ENCODE measurements at places on chromosomes 12 and 14. TPM values are rescaled to one million over a fixed set of nuclear protein-coding genes. Genes with fewer than 3 reads are reported as not detected.

GRCh38 chr12:47779943-47780504 lies 7.0 kb downstream of the SLC48A1 start:
- no peak for DNase-seq

GRCh38 chr12:65460063-65460462 lies 181.6 kb downstream of the MSRB3 start:
- no peak for DNase-seq

Gene CCDC88C
- 20.8 TPM for total RNA-seq

- no peak for DNase-seq
Observed at GRCh38 chr12:108348842-108349241, 9.7 kb upstream of the CMKLR1 start.

DNA sequence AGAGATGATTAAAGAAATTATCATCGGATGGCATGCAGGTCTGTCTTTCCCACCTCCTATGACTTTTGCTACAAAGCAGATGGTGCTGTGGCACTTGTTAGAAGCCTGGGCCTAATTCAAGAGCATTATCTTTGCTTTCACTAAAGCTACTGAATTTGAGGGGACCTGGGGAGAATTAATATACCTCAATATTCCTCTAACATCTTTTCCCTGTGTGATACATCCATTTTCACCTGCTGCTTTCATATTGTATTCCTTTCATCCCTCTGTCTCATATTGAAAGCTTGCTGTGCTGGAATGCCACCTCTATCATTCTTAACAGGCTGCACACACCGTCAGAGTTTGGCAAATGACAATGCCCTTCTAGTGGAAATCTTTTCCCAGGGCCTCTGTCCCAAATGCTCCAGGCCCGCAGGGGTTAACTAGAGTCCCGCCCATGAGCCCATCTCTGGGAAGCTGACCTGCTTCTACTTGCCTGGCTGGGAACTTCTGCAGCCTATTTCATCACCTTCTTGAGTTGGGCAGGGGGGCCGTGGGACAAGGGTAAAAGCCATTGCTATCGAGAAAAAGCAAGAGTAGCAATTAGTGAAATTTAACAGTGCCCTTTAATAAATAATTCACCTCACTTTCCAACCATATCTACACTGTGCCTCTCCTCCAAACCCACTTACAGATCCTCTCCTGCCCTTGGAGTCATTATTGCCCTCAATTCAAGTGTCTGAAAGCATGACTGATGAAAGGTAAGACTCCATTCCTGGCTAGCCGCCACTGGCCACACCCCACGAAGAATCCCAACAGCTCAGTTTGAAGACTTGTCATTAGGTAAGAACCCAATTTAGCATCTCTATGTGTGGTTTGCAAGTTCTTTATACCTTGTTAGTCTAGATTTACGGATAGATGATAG lies 126.7 kb upstream of the BTG1 start:
- DNase-seq = no peak

GRCh38 chr12:53365245-53365904 lies 14.6 kb upstream of the SP1 start:
- DNase-seq = no peak

GRCh38 chr12:132210223-132211055 lies 66.2 kb downstream of the NOC4L start:
- no peak for DNase-seq

DNA sequence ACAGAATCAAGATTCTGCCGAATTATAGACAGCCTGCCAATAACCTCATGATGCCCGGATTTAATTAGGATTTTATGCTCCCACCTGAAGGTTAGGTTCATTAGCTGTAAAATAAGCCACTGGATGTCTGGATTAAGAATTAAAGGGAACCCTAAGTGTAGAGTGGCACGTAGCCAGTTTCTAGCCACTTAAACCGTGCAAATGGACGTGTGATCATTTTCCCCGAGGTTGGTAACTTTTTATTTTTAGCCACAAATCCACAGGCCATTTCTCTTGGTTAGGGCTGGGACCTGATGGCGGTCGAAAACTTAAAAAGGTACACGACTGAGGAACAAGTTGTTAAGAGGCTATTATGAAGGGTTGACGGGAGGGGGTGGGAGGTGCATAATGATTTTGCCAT lies 127.3 kb upstream of the TMPO start:
- DNase-seq = no peak

GRCh38 chr14:104870368-104871144 lies 5.5 kb downstream of the CEP170B start:
- DNase-seq = no peak

DNA sequence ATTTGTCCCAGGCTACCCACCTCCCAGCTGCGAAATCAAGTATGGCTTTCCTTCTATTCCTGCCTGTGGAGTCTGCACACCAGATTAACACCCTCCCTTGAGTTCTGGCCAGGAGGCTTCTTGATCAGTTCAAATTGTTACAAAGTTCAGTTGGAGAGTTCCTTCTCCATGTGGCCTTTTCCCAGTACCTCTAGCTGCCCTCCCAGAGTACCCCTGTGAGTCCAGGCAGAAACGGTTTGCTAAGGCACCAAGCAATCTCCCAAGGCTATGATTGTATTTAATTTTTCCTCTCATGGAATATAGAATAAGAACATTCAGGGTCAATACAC lies 49.7 kb upstream of the ERGIC2 start:
- DNase-seq = no peak

- no peak for DNase-seq
Observed at GRCh38 chr14:100524233-100524932, 62.8 kb downstream of the BEGAIN start.

GRCh38 chr14:32372154-32372553 lies 43.1 kb downstream of the AKAP6 start:
- no peak for DNase-seq

DNA sequence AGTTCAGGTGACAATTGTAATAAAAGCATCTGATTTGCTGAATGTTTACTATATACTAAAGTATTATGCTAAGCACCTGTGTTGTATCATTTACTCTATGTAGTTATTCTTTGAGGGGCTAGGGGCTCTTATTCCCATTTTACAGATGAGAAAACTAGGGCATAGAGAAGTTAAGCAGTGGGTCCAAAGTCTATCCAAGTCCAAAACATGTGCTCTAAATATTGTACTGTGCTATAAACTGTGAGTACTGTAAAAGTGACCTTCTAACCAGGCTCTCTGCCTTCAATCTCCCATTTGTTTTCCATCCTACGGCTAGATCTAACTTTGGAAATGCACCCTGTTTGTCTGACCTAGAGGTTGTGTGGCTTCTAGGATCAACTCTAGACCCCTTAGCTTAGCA lies 9.0 kb downstream of the ACVR1B start:
- no peak for DNase-seq

Gene ASCL1
- total RNA-seq = not detected

DNA sequence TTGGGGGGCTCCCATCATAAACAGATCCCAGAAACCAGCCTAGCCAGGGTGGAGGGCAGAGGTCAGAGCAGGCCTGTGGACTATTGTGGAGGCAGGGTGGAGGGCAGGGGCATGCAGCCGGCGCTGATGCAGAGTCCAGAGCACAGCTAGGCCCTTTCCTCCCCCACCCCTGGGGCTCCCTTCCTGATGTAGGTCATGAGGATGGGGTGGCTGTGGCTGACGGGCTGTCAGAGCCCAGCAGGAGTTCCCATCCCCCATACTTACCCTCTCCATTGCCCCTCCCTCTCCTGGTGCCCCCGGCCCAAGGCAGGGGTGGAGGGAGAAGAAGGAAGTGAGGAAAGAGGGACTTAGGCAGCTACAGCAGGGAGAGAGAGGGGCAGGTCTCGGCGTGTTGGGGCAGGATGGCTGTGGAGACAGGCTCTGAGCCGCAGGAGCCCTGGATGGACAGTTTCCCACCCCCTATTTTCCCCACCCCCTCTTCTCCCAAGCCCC lies 5.7 kb upstream of the ZNF385A start:
- no peak for DNase-seq

Gene IGF1
- total RNA-seq = 0.42 TPM

GRCh38 chr12:88334271-88334670 lies 192.2 kb downstream of the TMTC3 start:
- no peak for DNase-seq

- DNase-seq = no peak
Observed at GRCh38 chr14:104218361-104219180, 80.2 kb downstream of the KIF26A start.
